ENCODE measurements at places on chromosomes 13 and 19.
A peak's percentile ranks its signal among the peaks of the same experiment; 100 is the strongest.

GRCh38 chr13:99308471-99309087, 1.4 kb upstream of the GPR183 start:
- peak; percentile 49 for DNase-seq

- DNase-seq: no peak
These were observed 271.3 kb downstream of the PCDH20 start for GRCh38 chr13:61144301-61144700.

GRCh38 chr13:35159041-35159440, 217.0 kb downstream of the NBEA start:
- DNase-seq: no peak

DNA sequence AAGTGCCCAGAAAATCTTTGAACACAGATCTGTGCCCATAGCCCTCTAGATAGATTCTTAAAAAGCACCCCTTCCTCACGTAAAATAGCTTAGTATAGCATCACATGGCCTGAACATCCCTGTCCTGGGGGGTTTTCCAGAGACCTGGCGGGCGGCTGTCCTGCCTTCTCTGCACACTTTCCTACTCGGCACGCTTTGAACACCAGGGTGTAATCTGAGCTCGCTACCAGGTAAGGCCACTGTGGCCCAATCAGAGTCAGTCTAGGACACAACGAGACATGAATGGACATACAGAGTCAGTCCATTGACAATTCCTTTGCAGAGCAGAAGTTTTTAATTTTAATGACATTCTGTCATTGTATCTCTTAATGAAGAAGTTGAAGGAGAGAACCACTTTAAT, 8.1 kb downstream of the CYP2A13 start:
- no peak for DNase-seq

All from AG20443 (cell line).